ENCODE measurements at places on chromosomes 11 and 22.

GRCh38 chr11:29305456-29306232, 711.2 kb downstream of the KCNA4 start:
- DNase-seq: no peak

GRCh38 chr11:111469200-111469599, 43.0 kb downstream of the BTG4 start:
- DNase-seq: no peak

DNA sequence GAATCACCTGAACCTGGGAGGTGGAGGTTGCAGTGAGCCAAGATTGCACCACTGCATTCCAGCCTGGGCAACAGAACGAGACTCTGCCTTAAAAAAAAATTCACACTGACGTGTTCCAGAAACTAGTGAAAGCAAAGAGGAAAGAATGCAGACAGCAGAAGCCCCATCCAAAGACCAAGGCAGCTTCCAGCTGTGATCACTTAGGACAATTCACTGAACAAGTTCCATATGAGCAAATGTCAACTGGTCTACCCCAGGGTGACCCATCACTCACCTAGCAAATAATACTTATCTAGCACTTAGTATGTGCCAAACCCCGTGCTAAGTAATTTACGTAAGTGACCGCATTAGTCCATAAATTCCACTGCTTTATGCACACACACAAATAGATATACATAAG, 138.9 kb downstream of the LARGE1 start:
- no peak for DNase-seq

- no peak for DNase-seq
Measured at GRCh38 chr22:48920776-48921241, 906.9 kb downstream of the BRD1 start.

GRCh38 chr11:93490996-93491618, 52.1 kb downstream of the SMCO4 start:
- no peak for DNase-seq

DNA sequence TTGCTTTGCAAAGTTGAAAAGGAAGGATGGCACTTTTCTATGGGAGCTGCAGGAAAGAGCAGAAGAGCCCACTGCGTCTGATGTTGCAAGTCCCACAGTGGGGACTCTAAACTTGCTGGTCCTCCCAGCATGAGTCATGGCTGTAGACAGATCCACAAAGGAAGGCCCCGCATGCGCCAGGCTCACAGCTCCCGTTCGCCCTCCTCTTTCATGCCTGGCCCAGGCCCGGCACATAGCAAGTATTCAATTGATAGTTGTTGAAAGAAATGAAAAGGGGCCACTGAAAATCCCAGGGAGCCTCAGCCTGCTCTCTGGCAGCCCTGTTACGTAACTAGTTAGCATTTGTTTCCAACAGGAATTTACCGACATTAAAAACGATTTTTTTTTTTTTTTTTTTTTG, 18.9 kb downstream of the AP1B1 start:
- no peak for DNase-seq

GRCh38 chr11:78541537-78541936, 33.1 kb downstream of the NARS2 start:
- DNase-seq: no peak

- no peak for DNase-seq
Measured at GRCh38 chr22:43006016-43006505, 8.9 kb downstream of the PACSIN2 start.

DNA sequence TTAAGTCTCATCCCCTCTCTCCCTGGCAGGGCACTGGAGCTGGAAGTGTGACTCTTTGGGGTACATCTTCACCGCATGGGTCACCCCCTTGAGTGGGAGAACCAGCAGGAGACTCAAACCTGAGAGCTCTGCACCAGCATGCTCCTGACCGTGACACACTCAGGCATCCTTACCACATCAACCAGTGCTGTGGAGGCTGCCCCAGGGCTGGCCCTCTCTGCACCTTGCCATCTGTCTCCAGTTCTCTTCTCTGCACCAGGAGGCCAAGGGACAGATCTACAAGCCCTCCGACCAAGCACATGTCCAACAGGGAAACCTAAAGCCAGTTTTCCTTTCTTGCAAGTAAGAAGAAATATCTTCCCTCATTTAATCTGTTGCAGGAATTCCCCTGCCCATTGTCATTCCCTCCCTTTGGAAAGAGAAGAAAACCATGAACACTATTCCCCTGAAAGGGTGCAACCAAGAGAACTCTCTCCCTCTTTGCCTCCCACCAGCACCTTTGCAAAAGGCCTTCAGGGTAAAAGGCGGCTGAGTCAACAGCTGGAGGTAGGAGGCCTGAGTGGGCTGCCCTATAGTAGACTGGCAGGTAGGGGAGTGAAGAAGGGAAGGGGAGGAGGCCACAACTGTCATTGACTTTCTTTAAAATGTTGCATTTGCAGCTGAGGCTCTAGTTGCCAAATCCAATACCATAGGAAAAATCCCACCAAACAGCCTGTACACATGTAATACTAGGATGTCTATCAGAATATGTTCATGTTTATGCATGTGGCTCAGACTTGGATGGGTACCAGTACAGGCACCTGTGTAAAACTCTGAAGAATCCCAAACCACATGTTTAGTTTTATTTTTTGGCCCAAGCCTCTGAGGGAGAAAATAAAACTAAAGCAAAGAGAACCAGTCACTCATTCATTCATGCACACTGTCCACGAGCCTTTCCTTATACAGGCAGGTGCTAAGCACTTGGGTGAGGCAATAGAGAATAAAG, 117.0 kb downstream of the WT1 start:
- no peak for DNase-seq

GRCh38 chr11:31895926-31896325, 84.8 kb upstream of the PAX6 start:
- no peak for DNase-seq

GRCh38 chr11:94834911-94835593, 66.9 kb downstream of the AMOTL1 start:
- DNase-seq: no peak

DNA sequence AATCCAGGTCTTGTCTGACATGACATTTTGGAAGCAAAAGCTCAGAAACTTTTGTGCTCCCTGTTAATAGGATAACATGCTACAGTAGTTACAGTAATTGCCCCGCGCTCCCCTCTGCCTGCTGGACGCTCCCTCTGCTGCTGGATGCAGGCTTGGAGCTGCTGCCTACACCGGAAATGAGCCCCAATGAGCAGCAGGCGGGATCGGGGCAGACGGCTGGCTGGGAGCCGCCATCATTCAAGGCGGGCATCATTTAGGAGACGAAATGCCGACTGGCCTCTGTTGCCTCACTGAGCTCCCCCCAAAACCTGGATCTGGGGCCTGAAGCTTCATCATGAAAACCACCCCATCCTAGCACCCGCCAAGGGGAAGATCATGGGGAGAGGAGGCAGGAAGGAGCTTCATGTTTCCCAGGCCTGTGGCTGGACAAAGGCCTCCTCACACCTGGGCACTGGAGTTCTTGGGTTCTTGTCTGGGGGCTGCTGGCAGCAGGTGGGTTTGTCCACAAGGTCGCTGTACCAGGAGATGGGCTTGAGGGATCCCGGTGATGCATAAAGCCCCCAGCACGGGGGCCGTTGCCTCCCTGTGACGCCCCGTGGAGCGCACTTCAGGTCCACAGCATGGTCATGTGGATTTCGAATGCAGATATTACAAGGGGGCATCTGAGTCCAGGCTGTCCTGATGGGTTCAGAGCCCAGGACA, 664.3 kb downstream of the BRD1 start:
- no peak for DNase-seq

- DNase-seq: no peak
Measured at GRCh38 chr11:945986-946385, 20.3 kb downstream of the AP2A2 start.

DNA sequence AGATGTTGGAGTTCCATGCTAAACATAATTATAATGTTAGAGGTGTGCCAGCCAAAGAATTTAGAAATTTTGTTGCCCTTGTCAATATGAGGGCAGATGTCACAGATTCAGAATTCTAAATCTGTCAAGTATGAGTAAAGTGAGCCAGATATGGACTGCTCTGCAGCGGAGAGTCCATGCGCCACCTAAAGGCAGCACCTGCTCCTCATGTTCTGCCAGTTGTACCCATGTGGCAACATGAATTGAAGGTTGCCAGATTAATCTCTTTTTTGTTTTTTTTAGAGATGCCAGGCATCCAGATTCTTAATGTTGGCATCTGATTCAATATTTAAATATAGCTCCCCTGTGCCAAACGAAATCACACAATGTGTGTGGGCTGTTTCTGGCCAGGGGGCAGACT, 678.6 kb upstream of the ANO5 start:
- DNase-seq: no peak

GRCh38 chr11:92744929-92745585, 224.4 kb upstream of the MTNR1B start:
- DNase-seq: no peak

DNA sequence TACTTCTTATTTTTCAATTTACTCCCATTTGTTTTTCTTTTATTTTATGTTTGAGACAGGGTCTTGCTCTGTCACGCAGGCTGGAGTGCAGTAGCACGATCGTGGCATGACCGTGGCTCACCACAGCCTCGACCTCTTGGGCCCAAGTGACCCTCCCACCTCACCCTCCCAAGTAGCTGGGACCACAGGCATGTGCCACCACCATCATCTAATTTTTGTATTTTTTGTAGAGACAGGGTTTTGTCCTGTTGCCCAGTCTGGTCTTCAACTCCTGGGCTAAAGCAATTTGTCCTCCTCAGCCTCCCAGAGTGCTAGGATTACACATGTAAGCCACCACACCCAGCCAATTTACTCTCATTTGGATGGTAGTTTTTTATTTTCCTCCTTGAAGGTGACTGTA, 679.3 kb upstream of the CCDC179 start:
- DNase-seq: no peak

DNA sequence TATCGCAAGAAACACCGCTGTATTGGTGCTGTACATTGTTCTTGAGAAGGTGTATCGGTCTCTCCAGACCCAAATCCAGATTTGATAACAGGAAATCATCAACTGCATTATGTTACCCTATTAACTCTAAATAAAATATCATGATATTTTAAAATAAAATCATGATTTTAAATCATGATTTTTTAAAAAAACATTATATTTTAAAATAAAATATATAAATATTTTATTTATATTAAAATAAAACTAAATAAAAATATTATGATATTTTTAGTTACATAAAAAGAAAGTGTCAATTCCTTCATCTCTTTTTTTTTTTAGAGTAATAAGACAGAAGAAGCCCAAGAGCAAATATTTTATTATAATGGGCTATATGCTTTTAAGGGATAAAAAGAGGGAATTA, 27.6 kb downstream of the RBMXL2 start:
- no peak for DNase-seq

DNA sequence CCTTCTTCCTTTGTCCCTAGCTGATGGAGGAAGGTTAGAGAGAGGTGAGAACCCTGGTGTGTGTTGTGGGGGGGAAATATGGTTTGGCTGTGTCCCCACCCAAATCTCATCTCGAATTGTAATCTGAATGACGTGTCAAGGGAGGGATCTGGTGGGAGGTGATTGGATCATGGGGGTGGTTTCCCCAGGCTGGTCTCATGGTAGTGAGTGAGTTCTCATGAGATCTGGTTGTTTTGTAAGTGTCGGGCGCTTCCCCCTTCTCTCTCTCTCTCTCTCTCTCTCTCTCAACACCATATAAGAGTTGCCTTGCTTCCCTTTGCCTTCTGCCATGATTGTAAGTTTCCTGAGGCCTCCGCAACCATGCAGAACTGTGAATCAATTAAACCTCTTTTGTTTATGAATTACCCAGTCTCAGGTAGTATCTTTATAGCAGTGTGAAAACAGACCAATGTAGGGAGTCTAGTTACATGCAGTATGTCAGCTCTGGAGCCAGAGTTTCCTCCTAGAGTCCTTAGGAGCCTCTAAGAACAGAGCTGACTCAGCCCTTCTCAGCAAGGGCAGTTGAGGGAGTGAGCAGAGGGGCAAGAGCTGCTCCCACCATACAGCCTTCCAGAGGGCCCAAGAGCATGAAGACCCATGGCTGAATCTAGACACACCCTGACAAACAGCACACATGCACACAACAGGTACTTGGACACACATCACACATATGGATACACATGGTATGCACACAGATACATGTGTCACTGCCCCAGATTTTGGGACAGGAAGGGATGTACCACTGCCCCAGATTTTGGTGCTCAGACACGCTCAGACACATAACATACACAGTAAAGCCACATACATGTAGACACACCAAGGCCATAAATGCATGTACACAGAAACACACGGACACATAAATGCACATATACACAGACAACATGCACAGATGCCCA, 12.9 kb upstream of the LRRC32 start:
- DNase-seq: no peak

DNA sequence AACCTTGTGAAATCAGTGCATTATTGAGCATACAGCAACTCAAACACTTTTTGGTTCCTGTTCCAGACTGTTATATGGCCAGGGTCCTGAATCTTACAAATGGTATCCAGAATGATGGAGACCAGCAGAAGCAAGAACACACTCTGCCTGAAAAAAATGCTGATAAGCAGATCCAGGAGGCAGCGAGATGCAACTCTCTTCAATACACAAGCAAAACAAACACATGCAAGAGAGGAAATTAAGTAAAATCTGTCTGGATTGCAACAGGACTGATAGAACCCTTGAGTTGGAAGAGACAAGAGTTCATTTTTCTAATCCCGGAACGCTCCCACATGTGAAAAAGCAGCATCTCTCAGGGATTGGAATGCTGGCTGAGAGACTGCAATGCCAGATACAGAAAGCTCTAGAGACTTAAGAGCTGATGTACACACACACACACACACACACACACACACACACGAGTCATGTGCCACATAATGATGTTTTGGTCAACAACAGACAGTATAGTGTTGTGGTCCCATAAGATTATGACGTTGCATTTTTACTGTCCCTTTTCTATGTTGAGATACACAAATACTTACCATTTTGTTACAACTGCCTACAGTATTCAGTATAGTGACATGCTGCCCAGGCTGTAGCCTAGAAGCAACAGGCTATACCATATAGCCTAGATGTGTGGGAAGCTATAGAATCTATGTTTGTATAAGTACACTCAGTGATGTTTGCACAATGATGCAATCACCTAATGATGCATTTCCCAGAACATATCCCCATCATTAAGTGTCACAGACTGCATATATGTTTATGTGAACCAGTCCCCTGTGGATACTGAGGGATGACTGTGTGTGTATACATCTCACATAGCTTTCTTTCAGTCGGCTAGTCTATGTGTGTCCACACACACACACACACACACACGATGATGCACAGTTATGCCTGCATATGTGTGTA, 406.6 kb downstream of the LARGE1 start:
- no peak for DNase-seq

- no peak for DNase-seq
Measured at GRCh38 chr11:31240340-31240904, 129.1 kb downstream of the DCDC1 start.

- no peak for DNase-seq
Measured at GRCh38 chr22:17272511-17272991, 53.3 kb upstream of the ADA2 start.

- no peak for DNase-seq
Measured at GRCh38 chr11:130778705-130779104, 137.6 kb downstream of the SNX19 start.

DNA sequence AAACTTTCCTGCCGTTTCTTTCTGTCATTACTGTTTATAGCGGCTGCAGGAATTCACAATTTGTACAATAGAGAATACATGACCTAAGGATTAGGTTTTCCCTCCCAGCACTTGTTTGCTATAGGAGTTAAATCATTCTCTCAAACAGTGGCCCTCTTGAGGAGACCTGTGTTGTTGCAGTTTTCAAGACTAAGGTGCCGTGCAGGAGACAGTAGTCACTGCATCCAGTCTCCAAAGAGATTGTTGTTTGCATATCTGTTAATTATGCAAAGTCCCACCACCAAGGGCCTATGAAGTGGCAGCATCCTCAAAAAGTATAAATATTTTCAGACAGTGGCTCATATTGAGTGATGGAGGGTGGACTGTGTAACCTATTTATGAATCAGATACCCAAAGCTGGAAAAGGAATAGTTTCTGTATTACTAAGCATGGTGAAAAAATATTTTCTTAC, 2.3 kb downstream of the PRSS23 start:
- DNase-seq: no peak
